ENCODE measurements at places on chromosomes 5 and 9.

DNA sequence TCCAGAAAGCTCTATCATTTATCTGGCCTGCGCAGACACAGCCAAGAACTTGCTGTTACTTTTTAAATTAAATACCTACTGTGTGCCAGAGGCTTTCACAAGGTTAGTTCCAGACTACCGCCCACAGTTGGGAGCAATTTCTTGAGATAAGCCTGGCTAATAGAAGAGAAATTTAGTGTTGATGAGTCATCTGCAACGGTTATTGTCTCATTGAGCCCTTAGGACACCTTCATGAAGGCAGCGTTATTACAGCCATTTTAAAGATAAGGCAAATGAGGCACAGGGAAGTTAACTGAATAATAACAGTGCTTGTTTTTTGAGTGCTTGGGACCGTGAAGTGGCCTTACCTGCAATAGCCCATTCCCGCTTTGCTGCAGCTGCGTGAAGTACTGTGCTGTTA is 292.9 kb upstream of the MSX2 start:
- H3K27ac ChIP-seq = no peak overlapping the region
- H3K4me3 ChIP-seq = no peak overlapping the region
- H3K36me3 ChIP-seq = no peaks in the 10 kb centered on the region
- H3K27me3 ChIP-seq = no peaks in the 10 kb centered on the region

DNA sequence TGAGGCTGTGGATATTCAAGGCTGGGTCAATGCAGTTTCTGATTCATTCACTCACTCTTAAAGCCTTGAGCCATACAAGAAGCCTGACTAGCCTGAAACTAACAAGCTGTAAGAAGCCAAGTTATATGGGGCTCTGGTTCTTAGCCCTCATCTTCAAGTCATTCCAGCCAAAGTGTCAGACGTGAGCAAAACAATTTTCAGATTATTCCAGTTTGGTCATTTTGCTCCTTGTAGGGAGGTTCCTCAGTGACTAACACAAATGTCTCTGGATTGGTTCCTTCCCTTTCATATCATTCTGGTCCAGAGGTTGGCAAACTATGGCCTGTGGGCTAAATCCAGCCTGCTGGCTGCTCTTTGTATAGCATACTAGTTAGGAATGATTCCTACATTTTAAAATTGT is 12.5 kb upstream of the SHOC1 start:
- H3K36me3 ChIP-seq = no peaks in the 10 kb centered on the region
- peak; percentile 54 for DNase-seq
- no peak overlapping the region for H3K4me3 ChIP-seq
- H3K27ac ChIP-seq = no peak overlapping the region

DNA sequence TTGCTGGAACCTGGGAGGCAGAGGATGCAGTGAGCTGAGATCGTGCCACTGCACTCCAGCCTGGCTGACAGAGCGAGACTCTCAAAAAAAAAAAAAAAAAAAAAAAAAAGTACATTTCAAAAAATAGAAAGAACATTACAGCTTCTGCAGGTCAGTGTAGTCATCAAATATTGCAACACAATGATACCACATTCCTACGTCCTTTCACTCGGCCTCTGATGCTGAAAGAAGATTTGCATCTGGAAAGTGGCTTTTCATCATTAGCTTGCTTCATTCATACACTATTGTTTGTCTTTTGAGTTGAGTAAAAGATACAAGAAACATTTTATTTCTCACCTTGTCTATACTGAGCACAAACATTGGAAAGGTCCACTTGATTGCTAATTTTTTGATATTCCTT is 59.6 kb upstream of the CPLANE1 start:
- no peaks in the 10 kb centered on the region for H3K4me1 ChIP-seq
- no peak overlapping the region for H3K27ac ChIP-seq
- H3K36me3 ChIP-seq = peaks cover 71% of the 10 kb centered on the region
- peak; percentile 36 for DNase-seq
- no peaks in the 10 kb centered on the region for H3K27me3 ChIP-seq
- no peak overlapping the region for H3K4me3 ChIP-seq

GRCh38 chr5:137142346-137142745 is 356.8 kb downstream of the SPOCK1 start:
- H3K4me1 ChIP-seq = peaks cover 56% of the 10 kb centered on the region
- no peaks in the 10 kb centered on the region for H3K36me3 ChIP-seq
- no peaks in the 10 kb centered on the region for H3K27me3 ChIP-seq
- peak overlapping the region; percentile 14 for H3K4me3 ChIP-seq
- DNase-seq = no peak
- H3K27ac ChIP-seq = peak overlapping the region; percentile 86

GRCh38 chr9:128371630-128372117 is 500 bp downstream of the URM1 start:
- peak overlapping the region; percentile 86 for H3K4me3 ChIP-seq
- peak; percentile 56 for DNase-seq
- peak overlapping the region; percentile 96 for H3K27ac ChIP-seq
- H3K4me1 ChIP-seq = peaks cover 22% of the 10 kb centered on the region

- peaks cover 21% of the 10 kb centered on the region for H3K36me3 ChIP-seq
- peaks cover 26% of the 10 kb centered on the region for H3K4me1 ChIP-seq
- peak overlapping the region; percentile 98 for H3K27ac ChIP-seq
- DNase-seq = peak; percentile 68
- H3K27me3 ChIP-seq = no peaks in the 10 kb centered on the region
- peak overlapping the region; percentile 94 for H3K4me3 ChIP-seq
Observed at GRCh38 chr9:99222416-99223270, 561 bp downstream of the SEC61B start.

- peaks cover 19% of the 10 kb centered on the region for H3K36me3 ChIP-seq
- DNase-seq = peak; percentile 50
- no peak overlapping the region for H3K4me3 ChIP-seq
- no peaks in the 10 kb centered on the region for H3K4me1 ChIP-seq
- H3K27me3 ChIP-seq = no peaks in the 10 kb centered on the region
- H3K27ac ChIP-seq = no peak overlapping the region
Observed at GRCh38 chr9:133763272-133764183, 25.4 kb upstream of the SARDH start.

Data from GM23248 (cell line).